Dermis blood vessel endothelial cell (primary cell): ENCODE measurements at places on chromosomes 6 and 20. TPM values are rescaled to one million over a fixed set of nuclear protein-coding genes. Genes with fewer than 3 reads are reported as not detected.

Gene PCMTD2
- 70.2 and 90.9 TPM in 2 replicates for total RNA-seq

Gene GSTA2
- total RNA-seq: not detected in 2 replicates

DNA sequence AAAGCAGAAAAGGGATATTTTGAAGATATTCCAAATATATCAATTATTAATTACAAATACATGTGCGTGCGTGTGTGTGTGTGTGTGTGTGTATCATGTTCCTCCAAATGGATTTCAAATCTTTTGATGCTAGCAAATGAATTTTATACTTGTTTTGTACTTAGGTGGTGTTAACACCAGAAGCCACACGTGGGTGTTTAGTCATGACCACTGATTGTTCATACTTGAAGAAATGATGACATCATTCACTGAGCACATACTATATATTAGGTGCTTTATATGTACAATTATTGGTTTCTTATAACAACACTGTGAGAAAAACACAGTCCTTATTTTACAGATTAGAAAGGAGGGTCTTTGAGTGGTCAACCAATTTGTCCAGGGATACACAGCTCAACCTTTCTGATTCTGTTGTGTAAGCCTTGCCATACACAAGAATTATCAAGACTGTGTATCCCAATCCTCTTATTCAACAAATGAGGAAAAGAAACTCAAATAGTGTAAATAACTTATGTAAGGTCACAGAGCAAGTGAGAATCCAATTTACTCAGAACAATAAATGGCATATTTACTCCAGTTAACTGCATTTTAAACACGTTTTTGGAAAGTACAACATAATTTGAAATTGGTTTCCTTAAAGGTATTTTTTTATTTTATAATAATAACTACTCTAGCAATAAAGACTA, 88.5 kb downstream of the BCAS1 start:
- DNase-seq: no peak

DNA sequence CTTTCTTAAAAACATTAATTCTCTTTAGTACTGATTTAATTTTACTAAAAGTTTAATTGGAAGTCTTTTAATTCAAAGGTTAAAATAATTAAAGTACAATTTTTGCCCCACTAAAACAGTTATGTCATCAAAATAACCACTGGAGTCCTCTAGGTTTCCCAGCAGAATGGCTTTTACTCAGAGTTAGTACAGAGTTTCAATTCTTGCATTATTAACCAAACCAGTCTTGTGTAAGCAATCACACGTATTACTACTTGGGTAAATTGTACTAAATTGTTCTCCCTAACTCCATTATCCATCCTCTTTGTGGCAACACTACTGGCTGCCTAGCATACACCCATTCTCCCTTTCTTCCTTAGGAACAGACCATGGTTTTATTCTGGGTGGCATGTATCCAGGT, 36.9 kb downstream of the CDK19 start:
- no peak for DNase-seq

DNA sequence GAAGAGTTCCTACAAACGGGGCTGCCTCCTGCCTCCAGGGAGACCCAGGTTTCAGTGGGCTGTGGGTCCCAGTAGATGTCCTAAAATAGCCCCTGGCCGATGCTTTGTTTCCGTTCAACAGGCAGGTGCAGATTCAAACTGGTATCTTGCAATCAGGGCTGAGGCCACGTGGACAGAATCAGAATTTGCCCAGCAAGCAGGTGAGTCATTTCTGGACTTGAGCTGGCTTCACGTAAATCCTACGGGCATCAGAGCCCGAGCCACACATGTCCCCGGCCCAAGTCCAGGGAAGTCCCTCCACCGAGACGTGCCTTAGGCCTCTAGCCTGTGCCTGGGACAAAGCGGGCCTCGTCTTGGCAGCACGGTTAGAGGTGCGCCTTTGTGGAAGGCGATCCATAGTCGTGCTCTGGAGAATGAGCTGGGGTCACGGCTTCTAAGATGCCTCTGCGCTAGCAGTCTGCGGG, 101.6 kb upstream of the FRMD1 start:
- DNase-seq: no peak

DNA sequence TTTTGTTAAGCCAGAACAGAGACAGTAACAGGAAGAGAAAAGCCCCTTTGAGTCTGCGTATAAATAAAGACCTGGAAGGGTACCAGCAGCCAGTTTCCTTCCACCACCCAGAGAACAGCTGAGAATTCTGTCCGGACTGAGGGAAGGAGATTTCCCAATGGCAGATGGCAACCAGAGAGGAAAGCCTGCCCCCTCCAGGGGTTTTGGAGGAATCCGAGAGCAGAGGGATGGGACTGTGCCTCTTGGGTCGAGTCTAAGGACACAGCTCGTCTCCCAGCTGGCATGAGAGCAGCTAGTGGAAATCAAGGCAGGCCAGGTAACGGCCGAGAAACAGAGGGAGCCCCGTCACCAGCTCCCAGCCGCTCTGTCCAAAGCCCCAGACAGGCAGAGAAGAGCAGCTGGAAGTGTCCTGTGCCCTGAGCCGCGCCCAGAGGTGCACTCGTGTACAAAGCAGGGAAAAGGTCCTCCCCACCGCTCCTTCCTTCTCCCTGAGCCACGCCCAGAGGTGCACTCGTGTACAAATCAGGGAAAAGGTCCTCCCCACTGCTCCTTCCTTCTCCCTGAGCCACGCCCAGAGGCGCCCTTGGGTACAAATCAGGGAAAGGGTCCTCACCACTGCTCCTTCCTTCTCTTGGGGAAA, 134.0 kb upstream of the SNX9 start:
- DNase-seq: peak; percentile 30
